Stimulated activated CD4-positive, alpha-beta T cell treated with anti-CD3 and anti-CD28 coated beads, Interleukin-12 subunit alpha, Interleukin-12 subunit beta, amount 100 ng/mL, for 48 hours (primary cell): ENCODE measurements at places on chromosomes 16 and 17.

GRCh38 chr16:89562939-89563338 lies 2.5 kb downstream of the RPL13 start:
- no peak for DNase-seq

GRCh38 chr17:74641958-74642298 lies 18.4 kb upstream of the CD300E start:
- DNase-seq, result no peak

DNA sequence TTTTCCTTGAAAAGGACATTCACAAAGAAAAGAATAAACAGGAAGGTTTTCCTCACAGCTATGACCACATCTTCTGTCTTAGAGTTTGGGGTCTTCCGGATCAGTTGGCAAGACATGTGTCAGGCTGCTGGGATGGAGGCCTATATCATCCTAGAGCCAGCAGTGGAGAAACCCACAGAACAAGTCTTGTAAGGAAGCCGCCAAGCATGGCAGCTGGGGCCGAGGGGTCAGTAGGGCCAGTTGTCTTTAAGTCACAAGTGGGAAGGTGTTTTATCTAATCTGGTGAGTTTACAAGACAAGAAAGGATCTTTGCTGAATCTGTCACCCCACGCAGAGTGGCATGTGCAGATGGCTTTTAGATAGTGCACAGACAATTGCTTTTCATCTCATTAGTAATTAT lies 25.7 kb downstream of the SCNN1B start:
- no peak for DNase-seq

DNA sequence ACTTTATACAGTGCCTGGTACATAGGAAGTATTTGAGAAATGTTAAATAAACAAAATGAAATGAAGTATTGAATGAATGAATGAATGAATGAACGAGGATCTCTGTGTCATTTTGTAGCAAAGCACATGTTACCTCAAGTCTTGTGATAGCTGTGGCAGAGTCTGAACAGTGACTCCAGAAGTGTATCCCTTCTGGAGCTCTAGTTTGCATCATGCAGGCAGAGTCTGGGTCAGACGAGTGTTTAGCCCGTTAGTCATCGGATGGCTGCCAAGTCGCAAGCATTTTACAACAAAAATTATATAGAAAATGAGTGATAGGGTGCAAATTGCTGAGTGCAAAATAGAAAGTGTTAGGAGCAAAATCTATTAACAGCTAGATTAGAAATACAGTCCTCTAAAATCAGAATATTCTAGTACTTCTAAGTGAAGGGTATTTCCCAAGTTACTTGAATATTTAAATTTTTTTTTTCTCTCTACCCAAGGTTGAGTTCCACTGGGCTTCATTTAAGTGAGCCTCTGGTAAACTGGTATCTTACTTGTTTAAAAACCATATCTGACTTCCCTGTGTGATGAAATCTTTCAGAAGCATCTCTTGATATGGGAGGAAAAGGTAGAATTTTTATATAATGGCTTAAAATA lies 113.3 kb downstream of the FTO start:
- no peak for DNase-seq

- no peak for DNase-seq
These were observed 1.5 kb upstream of the MARF1 start for GRCh38 chr16:15644267-15644961.

DNA sequence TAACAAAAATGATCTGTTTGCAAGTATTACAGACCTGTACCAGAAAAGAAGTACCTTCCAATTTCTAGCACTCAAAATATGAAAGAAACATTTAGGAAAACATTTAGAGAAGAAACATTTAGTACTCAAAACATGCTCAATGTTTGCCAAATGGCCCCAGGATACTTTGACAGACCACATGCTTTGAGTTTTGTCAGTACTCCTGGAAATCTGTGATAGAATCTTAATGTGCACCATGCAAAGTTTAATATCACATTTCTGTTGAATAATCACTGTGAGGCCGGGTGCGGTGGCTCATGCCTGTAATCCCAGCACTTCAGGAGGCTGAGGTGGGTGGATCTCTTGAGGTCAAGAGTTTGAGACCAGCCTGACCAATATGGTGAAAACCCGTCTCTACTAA lies 8.5 kb upstream of the ZC3H7A start:
- DNase-seq, result no peak

DNA sequence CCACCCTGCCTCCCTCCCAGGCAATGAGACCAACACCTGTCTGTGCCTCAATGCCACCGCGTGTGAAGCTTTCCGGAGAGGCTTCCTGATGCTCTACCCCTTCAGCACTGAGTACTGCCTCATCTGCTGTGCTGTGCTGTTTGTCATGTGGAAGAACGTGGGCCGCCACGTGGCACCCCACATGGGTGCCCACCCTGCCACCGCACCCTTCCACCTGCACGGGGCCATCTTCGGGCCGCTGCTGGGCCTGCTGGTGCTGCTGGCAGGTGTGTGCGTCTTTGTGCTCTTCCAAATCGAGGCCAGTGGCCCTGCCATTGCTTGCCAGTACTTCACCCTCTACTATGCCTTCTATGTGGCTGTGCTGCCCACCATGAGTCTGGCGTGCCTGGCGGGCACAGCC lies 10.9 kb downstream of the OTOP3 start:
- no peak for DNase-seq

DNA sequence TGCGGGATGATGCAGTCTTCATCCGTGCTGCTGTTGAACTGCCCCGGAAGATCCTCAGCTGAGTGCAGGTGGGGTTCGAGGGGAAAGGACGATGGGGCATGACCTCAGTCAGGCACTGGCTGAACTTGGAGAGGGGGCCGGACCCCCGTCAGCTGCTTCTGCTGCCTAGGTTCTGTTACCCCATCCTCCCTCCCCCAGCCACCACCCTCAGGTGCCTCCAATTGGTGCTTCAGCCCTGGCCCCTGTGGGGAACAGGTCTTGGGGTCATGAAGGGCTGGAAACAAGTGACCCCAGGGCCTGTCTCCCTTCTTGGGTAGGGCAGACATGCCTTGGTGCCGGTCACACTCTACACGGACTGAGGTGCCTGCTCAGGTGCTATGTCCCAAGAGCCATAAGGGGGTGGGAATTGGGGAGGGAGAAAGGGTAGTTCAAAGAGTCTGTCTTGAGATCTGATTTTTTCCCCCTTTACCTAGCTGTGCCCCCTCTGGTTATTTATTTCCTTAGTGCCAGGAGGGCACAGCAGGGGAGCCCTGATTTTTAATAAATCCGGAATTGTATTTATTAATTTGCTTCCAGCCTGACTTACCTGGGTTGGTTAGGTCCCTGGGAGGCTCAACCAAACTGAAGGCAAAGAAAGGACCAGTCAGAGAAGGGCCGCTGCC lies 5.8 kb downstream of the TRAF4 start:
- no peak for DNase-seq
